ENCODE measurements at places on chromosomes 12 and 14.

- DNase-seq: no peak
These were observed 6.5 kb downstream of the CEBPE start for GRCh38 chr14:23112359-23113178.

GRCh38 chr12:64459394-64459891, 7.5 kb downstream of the TBK1 start:
- DNase-seq: no peak

- no peak for DNase-seq
These were observed 84.2 kb downstream of the DENND5B start for GRCh38 chr12:31506515-31507306.

GRCh38 chr14:23542261-23542660, 9.3 kb downstream of the ZFHX2 start:
- DNase-seq: no peak

DNA sequence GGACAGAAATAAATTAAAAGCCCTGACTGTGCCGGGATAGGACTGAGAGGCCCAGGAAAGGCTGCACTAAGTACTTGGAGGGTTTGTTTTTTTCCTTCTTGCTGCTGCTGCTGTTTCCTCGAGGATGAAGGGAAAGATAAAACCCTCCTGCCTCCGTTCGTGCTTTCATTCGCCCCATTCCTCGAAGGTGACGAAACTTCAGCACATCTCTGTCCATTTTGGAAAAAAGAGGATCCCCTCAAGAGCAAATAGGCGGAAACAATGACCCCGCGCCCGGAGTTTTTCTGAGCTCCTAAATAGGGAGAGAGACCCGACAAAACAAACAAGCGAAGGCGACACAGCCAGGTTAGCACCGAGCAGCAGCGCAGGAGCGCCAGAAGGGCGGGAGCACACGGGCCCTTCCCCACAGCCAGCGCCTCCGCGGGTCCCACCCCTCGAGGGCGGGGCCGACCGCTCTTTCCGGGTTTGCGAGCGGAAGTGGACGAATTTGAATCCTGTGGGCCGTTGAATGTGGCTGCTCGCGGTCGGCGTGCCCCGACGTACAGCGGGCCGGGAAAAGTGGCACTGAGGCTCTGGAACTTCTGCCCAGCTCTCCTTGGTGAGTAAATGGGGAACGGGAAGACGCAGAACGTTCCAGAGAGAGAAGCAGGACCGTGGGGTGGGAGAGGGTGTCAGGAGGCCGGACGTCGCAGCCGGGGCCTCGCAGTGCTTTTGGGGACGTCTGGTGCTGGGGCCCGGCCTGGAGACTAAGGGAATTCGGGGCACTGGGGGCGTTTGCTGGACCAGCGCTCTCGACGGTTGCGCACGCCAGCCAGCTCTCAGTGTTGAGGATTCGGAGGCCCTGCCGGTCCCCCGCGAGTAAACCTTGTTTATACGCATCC, at the start of gene G2E3:
Gene G2E3, plus strand, starts transcription at position 484 of the 881 bp plus-strand sequence. CDS start 21,922 bp downstream, outside the sequence.
- DNase-seq: peak; percentile 94

GRCh38 chr12:108131657-108132126, 2.6 kb downstream of the WSCD2 start:
- DNase-seq: no peak

DNA sequence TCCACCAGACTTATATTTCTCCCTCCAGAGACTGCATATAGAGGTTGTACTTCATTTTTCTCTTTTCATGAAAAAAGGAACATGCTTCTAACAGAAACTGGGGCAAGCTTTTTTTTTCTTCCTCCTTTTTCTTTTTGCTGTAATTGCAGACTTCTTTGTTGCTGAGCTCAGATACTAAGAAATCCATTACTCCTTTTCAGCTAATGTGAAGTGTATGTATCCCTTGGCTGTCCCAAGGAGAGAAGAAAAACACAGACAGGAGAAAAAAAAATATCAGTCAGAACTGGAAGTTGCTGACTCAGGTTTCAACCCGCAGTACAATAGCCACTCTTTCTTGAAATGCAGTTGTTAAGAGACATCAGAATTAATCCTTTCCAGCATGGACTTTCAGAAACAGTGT, 1248.4 kb downstream of the LRFN5 start:
- DNase-seq: no peak

DNA sequence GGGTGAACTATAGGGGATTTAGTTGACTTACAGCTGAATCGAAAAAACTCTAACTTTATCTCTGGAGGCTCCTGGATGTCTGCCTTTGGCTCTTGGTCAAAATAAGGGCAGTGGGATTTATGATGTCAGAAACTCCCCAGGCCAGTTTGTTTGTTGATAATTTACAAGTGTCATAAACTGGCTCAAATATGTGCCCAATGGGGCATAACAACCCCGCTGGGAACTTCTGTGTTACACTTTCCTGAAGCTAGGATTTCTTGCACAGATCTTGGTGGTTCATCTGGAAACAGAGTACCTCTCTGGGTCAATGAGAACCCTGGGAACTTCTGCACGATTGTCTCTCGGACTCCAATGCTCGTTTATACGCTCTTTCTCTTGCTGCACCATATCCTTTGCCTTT, 58.7 kb upstream of the MUCL1 start:
- no peak for DNase-seq

DNA sequence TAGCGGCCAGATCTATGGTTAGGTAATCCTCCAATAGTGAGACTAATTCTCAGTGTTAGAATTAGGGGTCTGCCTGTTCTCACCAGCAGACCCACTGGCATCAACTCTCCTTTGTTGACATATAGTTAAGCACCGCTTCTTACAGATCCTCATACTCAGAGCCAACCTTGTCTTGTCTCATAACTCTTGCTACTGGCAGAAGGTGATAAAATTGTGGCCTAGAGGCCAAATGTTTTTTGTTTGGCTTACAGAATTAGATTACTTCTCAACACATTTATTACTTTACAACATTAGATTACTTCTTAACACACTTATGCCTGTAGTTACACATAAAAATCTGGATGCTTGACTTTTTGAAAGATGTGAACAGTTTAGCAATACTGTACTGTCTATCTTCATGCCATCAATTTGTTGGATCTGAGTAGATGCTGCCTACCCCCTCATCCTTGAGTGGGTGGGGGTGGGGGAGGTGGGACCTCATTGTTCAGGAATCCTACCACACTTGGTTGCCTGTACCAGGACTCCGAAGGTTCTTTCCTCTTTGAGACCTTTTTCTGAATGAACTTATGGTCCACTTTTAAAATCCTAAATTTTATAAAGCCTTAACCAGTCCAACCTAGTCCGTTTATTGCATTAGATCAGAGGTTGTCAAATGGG, 7.0 kb downstream of the MTHFD1 start:
- DNase-seq: no peak

DNA sequence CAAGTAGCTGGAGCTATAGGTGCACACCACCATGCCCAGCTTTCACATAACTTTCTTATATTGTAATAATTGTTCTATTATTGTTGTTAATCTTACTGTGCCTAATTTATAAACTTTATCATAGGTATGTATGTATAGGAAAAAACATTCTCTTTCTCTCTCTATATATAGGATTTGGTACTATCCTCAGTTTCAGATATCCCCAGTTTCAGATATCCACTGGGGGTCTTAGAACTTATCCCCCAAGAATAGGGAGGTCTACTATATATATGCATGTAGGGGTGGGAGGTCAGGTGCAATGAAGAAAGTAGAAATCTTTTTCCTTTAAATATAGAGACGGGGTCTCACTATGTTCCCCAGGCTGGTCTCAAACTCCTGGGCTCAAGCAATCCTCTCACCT, 70.9 kb upstream of the STRN3 start:
- DNase-seq: no peak

DNA sequence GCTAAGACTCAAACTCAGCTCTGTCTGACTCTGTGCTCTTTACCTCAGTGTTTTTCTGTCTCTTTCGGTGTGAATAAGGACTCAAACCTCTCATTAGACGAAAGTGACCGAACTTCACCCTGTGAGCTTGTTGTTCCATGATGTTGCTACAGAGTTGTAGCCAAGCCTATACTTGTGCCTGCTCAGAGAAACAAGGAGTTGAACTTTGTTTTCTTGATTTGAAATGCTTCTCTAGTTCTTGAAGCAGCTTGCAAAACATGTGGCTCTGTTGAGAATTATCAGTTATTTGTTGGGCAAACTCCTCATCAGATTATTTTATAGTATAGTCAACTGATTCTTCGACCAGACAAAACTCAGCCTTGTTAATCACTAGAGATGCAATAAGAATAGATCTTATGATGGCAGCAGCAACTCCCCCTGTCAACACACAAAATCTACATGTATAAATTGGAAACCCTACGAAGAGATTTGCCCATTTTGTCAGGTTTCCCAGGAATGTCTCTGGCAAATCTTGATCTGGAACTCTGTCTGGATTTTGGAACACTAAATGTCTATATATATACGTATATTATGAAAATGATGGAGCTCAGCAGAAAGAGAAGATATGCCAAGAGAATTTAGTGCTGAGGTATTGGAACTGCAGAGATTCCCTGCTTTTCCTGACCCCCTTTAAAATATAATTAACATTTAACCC, 146.8 kb downstream of the TTLL5 start:
- DNase-seq: no peak

GRCh38 chr14:103910262-103910935, 17.9 kb upstream of the TDRD9 start:
- no peak for DNase-seq
